ENCODE measurements at places on chromosomes 2 and 18.

- DNase-seq: no peak
These were observed 174.1 kb downstream of the NOL4 start for GRCh38 chr18:34050661-34051060.

DNA sequence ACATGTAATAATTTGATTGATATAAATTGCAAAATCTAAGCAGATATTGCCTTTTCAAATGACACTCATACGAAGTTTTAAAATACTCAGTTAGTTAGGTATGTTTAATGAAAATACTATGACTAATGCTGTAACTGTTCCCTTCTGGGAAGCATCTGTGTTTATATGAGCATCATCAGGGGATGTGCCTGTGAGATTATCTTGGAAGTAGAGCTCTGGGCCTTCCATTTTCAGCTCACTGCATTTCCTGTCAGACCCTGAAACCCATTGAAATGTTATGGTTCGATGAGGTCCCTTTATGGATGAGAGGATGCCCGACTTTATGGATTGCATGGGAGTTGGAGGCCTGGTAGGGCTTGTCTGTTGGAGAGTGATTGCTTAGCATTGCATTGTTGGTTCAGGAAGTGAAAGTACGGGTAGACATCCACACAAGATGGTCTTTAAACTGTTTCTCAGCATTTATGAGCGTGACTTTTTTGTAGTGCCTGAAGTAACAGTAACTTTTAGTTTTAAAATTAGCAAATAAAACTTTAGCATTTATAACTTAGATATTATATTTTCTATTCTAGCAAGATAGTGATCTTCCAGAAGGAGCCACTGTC, 28.7 kb downstream of the ELP2 start:
- DNase-seq: no peak

- no peak for DNase-seq
These were observed 60.7 kb downstream of the KCTD18 start for GRCh38 chr2:200449149-200449548.

DNA sequence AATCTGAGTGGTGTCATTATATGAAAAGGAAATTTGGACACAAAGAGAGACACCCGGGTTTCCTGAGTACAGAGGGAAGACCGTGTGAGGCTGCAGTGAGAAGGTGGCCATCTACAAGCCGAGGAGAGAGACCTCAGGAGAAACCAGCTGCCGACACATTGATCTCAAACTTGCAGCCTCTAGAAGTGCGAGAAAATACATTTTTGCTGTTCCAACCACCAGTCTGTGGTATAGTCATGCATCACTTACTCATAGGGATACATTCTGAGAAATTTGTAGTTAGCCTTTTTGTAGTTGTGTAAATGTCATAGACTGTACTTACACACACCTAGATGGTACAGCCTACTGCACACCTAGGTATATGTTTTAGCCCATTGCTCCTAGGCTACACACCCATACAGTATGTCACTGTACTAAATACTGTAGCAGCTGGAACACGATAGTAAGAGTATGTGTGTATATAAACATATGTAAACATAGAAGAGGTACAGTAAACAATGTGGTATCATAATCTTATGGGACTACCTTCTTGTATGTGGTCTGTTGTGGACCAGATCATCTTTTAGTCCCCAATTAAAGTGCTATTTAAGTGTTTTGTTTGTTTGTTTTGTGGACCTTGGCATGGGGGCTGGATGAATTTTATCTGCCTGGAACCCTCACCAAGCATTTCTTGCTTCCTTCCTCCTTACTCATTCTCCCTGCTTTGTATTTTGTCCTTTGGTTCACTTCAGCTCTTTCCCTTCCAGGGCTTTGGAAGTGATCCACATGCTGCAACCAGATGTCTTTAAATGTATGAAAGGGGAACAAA, 38.3 kb upstream of the SESTD1 start:
- DNase-seq: no peak

GRCh38 chr2:218472988-218473387, 54.1 kb downstream of the VIL1 start:
- DNase-seq: no peak

DNA sequence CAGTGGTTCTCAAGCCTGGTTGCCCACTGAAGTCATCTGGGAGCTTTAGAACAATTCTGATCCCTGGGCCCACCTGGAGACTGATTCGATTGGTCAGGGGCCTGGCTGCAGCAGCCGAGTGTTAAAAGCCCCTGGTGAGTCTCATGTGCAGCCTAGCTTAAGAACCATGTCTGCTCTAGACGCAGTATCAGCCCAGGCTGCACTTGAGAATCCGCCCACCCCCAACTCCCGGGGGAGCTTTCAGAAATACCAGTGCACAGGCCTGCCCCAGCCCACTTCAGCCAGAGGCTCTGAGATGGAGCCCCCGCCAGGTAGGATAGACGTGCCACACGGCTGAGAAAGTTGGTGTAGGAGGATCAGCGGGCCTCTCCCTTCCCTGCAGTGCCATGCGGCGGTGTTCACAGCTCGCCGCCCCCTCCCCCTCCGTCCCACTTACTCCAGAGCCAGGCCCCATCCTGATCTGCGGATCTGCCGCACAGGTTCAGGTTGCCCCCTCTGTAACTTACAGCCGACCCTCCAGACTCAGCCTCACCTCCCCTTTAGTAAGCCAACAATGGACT, 209.0 kb upstream of the RAB12 start:
- DNase-seq: no peak

GRCh38 chr18:9756933-9757470, 48.9 kb downstream of the RAB31 start:
- DNase-seq: no peak

- DNase-seq: no peak
These were observed 23.5 kb upstream of the RPL37A start for GRCh38 chr2:216474925-216475670.

DNA sequence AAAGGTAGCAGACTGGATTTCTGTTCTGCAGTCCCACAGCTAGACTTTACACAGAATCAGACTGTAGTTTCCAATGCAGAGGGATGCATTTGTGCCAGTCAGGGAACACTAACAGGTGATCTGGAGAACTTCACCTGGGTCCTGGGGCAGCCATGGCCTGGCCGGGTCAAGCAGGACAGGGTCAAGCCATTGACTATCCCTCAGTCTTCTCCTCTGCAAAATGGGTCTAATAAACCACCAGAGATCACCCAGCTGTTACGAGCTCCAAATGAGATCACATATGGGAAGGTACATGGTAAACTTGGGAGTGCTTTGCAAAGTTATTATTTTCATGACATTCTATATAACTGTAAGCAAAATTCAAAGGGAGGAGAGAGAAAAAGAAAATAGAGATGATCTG, 294.1 kb downstream of the CDCA7 start:
- no peak for DNase-seq
